A549 treated with Hydrocortisone at 1 μM for 4 hours (cell line): ENCODE measurements at places on chromosomes 13 and 19. TPM values are rescaled to one million over a fixed set of nuclear protein-coding genes. Genes with fewer than 3 reads are reported as not detected.

Gene CYP2A7
- not detected in 5 replicates for total RNA-seq

Gene RAB3A
- total RNA-seq = 0.38 to 0.86 TPM (median 0.75 TPM) in 5 replicates

Gene APLP1
- total RNA-seq = 68.9 to 98.3 TPM (median 90.2 TPM) in 5 replicates

Gene S1PR4
- 0.06 to 0.22 TPM (median 0.12 TPM) in 4 of 5 replicates, not detected in the other for total RNA-seq

Gene MAN2B1
- total RNA-seq = 19.8 to 21.9 TPM (median 21.5 TPM) in 5 replicates

Gene RRAS
- 103 to 162 TPM (median 151 TPM) in 5 replicates for total RNA-seq

Gene LMTK3
- total RNA-seq = 2.7 to 5.6 TPM (median 4.5 TPM) in 5 replicates

Gene LRG1
- 0.06 to 0.24 TPM (median 0.08 TPM) in 5 replicates for total RNA-seq

Gene ZNF490
- total RNA-seq = 0.39 to 1.7 TPM (median 0.70 TPM) in 5 replicates

Gene ZNF780A
- 25.9 to 29.1 TPM (median 27.7 TPM) in 5 replicates for total RNA-seq

Gene CCDC169
- 0.16 to 0.67 TPM (median 0.22 TPM) in 5 replicates for total RNA-seq

Gene PROZ
- not detected in 5 replicates for total RNA-seq

Gene ZNF738
- total RNA-seq = 0.76 to 1.5 TPM (median 0.90 TPM) in 5 replicates
